Motor neuron (in vitro differentiated cells): ENCODE measurements at places on chromosomes 11 and 22.

DNA sequence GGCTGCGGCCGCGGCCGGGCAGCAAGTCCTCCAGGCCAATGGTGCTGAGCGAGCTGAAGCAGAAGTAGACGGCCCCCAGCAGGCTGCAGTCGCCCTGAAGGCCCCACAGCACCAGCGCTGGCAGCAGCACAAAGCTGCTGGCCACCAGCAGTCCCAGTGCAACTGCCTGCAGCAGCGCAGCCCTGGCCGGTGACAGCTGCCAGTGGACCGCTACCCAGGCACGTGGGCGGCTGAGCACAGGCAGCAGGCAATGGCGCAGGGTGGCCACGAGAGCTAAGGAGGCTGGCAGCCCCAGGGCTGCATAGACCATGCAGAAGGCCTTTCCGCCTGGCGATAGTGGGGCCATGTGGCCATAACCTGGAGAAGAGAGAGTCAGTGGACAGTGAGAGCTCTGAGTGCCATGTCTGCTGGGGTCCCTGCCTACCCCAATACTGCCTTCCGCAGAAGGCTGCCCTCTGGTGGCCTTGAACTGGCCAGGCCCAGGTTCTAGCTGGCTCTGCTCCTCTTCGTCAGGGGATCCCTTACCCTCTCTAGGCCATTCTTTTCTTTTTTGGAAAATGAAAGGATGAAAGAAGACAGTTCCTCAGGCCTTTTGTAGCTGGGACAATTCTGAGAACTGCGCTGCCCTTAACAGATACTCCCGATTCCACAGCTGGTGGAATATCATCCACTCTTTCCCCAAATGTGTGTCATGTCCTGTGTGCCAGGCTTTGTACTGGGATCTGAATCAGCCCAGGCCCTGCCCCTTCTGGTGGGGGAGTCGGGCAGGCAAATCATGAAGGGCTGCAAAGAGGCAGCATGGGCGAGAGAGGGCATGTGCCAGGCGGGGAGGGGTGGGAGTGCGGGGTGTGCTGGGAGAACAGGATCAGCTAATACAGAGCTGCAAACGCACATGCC, 1.8 kb downstream of the KCNK7 start:
- ATAC-seq, result peak; percentile 26

GRCh38 chr11:12888525-12889158, 120.5 kb upstream of the RASSF10 start:
- peak; percentile 82 for ATAC-seq

- ATAC-seq, result no peak
These were observed 61.8 kb downstream of the SGSM3 start for GRCh38 chr22:40432157-40432556.

DNA sequence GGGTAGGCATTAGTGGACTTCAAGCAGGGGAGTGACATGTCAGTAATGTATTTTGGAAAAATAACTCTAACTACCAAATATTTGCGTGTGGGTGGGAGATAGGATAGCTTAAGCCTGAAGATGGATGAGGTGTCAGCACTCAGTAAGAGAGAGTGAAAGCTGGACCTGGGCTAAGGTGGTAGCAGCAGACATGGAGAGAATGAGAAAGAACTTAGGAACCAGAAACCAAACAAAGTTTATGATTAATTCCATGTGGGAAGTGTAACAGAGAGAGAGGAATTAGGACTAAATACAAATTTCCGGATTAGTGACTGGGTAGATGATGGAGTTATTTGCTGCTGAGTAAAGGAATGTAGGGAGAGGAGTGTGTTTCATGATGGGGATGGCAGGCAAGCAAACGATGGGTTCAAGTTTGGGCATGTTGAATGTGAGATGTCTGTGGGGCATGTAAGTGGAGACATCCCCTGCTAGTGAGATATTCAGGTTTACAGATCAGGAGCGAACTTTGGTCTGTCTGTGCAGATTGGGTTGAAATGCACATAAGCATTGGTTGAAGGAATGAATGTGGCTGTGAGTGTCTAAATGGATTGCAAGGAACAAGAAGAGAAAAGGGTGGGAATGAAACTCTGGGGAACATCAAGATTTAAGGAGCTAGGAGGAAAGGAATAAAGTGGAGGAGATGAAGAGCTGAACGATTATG, 185.6 kb upstream of the MTMR2 start:
- no peak for ATAC-seq

- ATAC-seq, result no peak
These were observed 28.2 kb downstream of the C2CD3 start for GRCh38 chr11:74142624-74143023.

DNA sequence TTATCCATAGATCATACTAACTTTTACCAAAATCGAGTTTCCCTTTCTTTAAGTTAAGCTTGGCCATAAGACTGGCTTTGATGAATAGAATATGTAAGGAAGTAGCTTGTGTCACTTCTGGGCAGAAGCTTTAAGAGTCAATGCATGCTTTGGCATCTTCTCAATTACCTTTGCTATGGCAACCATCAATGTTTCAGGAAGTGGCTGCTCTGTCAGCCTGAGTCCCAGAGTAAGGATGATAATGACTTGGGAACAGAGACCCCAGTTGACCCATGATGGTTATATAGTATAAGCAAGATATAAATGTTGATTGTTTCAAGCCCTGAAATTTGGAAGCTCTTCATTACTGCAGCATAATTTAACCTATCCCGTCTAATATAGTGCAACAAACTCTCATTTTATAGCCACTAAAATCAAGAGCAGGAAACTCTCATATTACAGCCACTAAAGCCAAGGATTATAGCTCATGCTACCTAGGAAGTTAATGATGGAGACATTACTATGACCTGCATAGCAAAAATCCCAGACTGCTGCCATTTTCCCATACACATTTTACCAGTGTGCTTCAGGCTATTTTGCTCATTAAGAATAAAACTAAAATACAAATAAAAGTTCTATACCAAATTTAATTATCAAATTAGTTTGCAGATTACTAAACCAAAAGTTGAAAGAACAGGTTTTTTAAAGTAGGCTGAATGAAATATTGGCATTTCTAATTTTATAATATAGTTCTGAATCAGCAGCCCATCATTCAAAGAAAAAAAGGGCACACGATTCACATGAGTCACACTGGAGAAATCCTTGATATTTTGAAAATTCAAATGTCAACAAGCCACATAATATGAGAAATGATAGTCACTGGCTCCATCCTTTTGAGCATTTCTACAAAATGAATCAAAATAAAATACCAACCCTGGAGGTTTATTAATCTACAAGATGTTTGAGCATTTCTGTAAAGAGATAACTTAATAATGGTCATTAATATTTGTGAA, 23.8 kb downstream of the FSHB start:
- ATAC-seq, result no peak

- no peak for ATAC-seq
These were observed 602 bp downstream of the NAT10 start for GRCh38 chr11:34105957-34106504.

- no peak for ATAC-seq
These were observed 71.8 kb downstream of the XRRA1 start for GRCh38 chr11:74877132-74877531.

DNA sequence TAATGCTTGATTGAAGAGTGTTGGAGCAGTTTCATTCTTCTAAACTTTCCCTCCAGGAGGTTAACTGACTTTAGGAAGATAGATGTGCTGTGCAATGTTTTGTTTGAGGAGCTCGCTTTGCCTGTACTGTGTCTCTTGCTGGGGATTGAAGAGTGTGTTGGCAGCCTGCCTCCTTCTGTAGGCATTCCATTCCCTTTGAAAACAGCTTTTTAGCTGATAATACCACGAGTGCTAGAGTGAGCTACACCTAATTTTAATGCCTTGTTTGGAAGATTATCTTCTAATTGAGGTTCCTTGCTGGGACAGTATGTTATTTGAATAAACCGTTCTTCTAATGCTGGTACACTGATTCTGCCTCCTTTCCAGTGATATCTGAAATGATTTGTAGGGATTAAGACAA, 7.2 kb downstream of the DDX10 start:
- no peak for ATAC-seq

GRCh38 chr22:30422481-30423300, 2.9 kb upstream of the MTFP1 start:
- ATAC-seq, result peak; percentile 8

DNA sequence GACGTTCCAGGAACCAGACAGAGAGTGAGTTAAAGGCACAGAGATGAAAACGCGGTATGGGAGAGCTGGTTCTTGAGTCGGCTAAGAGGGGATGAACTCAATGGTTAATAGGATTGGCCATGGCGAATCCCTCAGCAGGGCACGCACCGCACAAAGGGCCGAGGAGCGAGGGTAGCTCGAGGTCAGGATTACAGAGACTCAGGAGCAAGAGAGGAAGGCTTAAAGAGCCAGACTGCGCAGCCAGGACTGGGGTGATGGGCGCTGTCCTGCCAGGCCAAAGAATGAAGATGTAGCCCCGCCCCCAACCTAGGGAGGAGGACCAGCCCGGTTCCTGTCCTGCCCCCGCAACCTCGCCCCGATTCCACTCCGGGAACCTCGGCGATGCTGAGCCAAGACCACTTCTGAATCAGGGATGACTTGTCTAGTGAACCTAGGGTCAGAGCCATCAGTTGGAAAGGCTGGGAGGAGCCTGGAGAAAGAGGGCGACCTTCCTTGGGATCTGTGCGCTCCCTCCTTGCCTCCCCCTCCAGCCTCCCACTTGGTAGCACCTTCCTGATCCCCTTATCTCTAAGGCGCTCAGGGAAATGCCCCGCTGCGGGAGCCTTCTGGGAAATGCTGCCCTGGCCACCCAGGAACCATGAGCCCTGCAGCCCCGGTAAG, at the start of gene PLEKHB1:
Gene PLEKHB1 (plus strand): TSS at position 610 of the 660 bp plus-strand sequence. CDS start 28 bp downstream, at position 638.
- ATAC-seq, result no peak

GRCh38 chr11:11140510-11140909, 212.5 kb downstream of the CSNK2A3 start:
- ATAC-seq, result no peak

GRCh38 chr11:73729594-73730206, 31.2 kb downstream of the RAB6A start:
- ATAC-seq, result no peak

DNA sequence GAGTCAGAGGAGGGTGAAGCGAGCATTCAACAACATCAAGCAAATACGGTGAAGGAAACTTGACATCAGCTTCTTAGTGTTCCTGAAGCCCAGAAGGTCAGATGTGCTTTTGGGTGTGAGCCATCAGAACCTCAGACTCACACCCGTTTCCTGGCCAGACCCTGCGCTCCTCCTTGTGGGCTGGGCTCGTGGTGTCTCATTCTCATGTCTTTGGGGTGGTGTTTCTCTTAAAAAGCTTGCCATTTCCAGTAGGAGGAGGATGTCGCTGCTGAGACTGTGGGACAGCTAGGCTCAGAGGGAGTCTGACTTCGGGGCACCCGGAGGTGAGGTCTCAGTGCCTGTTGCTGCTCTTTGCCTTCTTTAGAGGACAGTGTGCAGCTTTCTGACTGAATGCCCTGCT, 24.2 kb downstream of the PPFIBP2 start:
- peak; percentile 35 for ATAC-seq

DNA sequence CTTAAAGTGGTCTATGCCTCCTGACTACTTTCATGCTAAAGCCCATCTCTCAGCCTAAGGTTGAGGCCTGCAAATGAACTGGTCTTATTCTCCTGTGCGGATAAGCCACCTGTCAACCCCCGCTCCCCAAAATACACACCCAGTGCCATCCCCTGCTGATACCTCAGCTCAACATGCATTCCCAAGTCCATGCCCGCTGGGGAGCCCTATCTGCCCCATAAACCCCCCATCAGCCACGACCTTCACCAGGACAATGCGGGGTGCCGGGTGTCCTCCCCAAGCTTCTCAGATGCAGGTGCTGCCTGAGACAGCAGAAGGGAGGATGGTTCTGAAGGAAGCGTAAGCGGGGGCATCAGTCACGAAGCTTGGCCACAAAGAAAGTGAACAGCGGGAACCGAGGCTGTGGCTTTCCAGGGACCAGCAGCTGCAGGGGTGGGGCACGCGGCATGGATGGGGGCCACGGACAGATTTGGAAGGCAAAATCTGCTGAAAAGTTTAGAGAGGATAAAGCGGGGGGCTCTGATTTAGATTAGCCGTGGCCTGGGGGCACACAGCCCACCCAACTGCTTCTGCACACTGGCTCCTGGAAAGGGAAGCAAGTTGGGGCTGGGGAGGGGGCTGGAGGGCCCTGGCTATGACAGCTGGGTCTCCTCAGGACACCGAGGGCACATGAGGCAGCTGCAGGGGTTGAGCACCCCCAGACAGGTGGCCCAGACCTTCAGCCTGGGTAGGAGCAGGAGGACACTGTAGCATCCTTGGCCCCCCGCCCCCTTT, 1391.9 kb downstream of the TBC1D22A start:
- no peak for ATAC-seq

DNA sequence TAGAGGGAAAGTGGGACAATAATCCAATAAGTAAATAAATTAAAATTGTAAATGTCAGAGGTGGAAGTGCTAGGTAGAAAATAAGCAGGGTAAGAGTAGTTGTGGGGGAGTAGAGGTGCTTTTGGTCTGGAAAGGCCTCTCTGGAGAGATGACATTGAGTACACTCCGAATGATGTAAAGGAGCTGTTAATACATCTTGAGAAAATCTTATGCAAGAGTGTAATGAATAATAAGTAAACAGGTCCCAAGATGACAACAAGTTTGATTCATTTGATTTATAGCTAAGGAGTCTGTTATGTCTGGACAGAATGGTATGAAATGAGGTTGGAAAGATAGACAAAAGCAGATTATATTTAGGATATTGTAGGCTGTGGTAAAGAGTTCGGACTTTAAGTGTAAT, 87.5 kb downstream of the TMEM135 start:
- no peak for ATAC-seq

- ATAC-seq, result no peak
These were observed 11.4 kb downstream of the BCL9L start for GRCh38 chr11:118914178-118914918.

GRCh38 chr22:19055801-19056200, 66.4 kb downstream of the DGCR2 start:
- ATAC-seq, result no peak

DNA sequence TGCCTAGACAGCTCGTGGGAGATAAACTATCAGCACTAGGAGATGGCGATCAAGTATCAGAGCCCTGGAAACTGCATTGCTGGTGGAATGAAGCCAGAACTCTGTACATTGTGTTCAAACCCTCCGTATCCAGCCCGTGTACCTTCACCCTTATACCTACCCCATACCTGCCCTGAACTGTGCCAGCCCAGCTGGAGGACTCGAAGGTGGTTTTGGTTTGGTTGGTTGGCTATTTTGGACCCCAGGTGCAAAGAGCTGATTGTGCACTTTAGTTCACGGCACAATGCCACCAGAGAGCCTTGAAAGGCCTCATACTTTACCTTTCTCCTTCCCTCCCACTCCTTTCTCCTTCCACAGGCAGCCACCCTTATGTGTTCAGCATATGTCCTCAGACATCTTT, 16.0 kb downstream of the FAM83F start:
- no peak for ATAC-seq

- peak; percentile 51 for ATAC-seq
These were observed 743 bp downstream of the USP47 start for GRCh38 chr11:11842421-11843008.

- no peak for ATAC-seq
These were observed 9.6 kb downstream of the UFD1 start for GRCh38 chr22:19469421-19469820.
